Posterior vena cava (tissue), 2 donors: ENCODE measurements at places on chromosomes 3 and 15.

DNA sequence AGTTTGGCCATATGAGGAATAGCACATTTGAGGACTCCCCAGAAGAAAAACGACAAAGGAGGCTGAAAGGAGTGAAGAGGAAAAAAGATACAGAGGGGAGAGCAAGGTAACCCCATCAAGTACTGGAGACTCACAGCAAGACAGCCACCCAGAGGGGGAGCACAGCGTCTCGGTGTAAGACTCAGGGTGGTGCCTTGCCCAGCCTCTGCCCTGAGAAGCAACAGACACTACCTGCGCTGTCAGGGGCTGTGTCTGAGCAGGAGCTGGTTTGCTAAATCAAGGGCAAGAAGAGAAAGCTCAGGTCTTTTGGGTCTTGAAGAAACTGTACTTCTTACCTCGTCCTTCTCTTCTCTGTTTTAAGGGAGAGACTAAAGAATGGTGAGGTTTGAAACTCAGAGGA lies 27.9 kb downstream of the FBXO45 start:
- DNase-seq, result no peak

- DNase-seq, result no peak
These were observed 75.1 kb downstream of the CCK start for GRCh38 chr3:42190701-42191442.

DNA sequence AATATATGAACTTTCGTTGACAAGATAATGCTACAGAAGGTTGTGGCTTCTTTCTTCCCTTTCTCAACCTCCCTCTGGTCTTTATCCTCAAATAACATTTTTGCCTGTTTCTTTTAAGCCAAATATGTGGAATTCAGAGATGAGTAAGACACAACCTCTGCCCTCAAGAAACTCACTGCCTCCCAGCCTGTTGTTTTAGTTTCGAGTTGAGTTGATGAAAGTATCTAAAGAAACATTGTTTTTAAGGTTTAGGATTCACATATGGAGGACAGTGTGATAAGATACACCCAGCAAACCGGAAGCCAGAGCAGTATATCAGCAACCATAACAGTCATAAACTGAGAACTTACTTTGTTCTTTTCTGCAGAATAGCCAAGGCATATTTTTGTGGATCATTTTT lies 218.6 kb downstream of the THSD4 start:
- DNase-seq, result no peak

DNA sequence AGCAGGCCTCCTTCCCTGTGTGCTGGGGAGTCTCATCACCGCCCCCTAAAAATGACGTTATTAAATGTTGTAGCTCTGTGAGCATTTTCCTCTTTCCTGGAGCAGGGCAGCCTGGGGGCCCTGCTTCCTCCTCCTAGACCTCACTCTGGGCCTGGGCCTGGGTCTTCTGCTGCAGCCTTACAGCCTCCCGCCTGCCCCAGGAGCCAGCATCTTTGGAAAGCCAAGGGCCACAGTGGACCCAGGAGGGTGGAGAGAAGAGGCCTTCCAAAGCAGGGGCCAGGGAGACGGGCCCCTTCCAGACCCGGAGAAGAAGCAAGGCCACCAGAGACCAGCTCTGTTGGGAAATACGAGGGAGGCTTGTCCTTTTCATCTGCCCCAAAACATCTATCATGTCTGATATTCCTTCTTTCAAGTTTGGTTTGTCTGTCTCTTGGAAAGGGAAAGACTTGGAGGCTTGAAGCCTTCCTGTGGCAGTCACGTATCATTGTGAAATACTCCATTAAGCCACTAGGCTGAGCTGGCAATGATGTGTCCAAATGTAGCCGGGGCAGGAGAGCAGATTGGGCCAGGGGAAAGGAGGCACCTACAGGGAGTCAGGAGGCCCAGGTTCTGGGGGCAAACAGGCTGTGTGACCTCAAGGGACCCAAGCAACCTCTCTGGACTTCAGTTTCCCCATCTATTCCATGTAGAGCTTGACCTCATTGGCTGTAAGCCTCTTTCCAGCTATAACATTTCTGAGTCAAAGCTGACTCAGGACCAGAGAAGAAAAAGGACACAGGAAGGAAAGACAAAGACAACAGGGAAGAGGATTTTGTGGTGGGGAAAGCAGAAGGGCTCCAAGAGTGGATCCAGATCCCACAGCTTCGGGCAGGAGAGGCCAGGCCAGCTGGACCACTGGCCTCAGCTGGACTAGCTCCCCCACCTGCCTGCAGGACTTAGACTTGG lies 31.1 kb downstream of the CYP11A1 start:
- peak; percentile 55 for DNase-seq

DNA sequence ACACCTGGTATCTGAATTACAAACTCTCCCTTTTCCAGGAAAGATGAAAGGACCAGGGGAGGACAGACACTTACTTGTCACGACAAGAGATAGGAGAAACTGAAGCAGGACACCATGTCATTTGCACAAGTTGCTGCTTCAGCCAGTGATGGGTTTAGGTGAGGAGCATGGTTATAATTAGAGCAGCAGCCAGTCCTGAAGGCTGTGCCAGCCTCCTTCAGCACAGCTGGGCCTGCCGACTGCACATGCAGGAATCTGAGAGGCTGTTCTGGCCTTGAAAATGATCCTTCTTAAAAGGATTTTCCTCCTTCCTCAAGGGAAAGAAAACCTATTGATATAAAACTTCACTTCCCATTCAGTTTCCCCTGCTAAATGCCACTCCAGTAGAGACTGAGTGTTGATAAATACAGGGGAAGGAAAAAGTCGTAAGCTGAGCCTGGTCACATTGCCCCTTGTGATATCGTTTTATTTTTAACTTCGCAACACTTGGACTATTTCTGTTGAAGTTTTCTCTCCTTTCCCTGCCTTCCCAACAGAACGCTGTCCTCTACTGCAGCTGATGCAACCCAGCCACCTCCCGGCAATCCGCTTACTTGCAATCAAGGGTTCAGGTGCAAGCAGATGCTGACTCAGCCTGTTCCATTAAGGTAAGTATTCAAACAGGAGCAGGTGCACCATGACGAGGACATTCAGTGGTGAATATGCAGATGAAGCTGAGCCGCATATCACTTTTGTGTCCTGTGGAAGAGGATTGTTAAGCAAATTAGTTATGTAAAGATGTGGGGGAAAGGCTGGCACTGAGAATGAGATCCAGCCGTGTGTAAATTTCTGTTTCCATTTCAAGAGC lies at the start of gene FBXO40:
Gene FBXO40, plus strand, starts transcription at position 524 of the 847 bp plus-strand sequence. CDS start 27,197 bp downstream, outside the sequence.
- no peak for DNase-seq
